ENCODE measurements at places on chromosomes 3 and 15. TPM values are rescaled to one million over a fixed set of nuclear protein-coding genes. Genes with fewer than 3 reads are reported as not detected.

TMC3 gene
- not detected for total RNA-seq

IGSF11 gene
- 0.14 TPM for total RNA-seq

- DNase-seq: no peak
These were observed 336.0 kb upstream of the KCNH8 start for GRCh38 chr3:18812316-18812715.

GRCh38 chr3:88462230-88462629, 312.5 kb downstream of the C3orf38 start:
- DNase-seq: no peak

GRCh38 chr15:62449638-62450037, 284.6 kb upstream of the C2CD4B start:
- DNase-seq: no peak

Measured in activated CD4-positive, alpha-beta memory T cell treated with anti-CD3 and anti-CD28 coated beads for 36 hours (primary cell).